ENCODE measurements at places on chromosomes 6 and 20.

DNA sequence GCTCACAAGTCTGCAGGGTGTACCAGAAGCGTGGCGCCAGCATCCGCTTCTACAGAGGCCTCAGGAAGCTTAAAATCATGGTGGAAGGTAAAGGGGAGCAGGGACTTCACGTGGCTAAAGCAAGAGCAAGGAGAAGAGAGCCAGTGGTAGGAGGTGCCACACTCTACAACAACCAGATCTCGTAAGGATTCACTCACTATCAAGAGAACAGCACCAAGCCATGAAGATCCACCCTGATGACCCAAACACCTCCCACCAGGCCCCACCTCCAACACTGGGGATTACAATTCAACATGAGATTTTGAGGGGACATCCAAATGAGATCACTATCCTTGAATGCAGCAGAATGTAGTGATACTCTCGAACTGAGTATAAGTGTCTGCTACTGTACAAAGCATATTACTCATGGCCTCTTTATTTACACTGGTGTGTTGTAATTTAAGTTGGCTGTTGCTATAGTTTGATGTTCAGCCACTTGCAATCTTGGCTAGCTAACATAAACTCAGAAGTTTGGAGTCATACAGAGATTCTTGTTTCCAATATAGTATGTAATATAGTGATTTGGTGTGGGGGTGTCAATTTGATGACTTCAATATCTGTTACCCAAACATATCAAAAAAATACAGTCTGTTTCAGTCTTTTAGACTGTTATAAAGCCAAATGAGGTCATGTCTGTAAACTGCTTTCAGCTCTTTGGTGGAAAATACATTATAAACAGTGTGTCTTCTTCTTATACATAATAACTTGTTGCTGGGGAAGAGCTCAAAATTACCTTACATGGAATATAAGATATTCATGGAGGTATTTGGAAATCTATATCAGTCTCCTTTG is 39.4 kb upstream of the MYLIP start:
- DNase-seq: no peak

- no peak for DNase-seq
Observed at GRCh38 chr20:15039088-15039752, 701.8 kb upstream of the FLRT3 start.

DNA sequence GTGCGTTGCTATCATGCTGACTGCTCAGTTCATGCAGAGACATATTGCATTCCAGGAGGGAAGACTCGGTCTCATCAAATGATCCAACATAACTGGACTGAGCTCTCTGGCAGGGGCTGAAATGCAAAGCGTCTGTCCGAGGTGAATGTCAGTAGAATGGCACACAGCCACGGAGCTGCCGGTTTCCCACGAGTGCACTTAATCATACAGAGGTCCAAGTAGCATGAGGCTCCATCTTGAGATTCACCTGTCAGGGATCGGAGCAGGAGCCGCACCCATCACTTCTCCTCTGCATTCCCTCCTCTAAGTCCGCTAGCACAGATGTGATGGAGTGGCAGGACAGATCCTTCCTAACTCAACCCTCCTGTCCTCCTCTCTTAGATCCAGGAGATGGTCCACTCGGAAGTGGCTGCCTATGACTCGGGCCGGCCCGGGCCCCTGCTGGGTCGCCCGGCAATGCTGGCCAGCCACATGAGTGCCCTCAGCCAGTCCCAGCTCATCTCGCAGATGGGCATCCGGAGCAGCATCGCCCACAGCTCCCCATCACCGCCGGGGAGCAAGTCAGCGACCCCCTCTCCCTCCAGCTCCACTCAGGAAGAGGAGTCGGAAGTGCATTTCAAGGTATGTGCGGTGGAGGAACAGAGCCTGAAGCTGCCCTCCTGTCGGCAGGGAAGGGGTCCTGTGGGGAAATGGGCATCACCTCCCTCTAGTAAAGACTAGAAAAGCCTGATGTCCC is 135.9 kb downstream of the JPH2 start:
- no peak for DNase-seq

DNA sequence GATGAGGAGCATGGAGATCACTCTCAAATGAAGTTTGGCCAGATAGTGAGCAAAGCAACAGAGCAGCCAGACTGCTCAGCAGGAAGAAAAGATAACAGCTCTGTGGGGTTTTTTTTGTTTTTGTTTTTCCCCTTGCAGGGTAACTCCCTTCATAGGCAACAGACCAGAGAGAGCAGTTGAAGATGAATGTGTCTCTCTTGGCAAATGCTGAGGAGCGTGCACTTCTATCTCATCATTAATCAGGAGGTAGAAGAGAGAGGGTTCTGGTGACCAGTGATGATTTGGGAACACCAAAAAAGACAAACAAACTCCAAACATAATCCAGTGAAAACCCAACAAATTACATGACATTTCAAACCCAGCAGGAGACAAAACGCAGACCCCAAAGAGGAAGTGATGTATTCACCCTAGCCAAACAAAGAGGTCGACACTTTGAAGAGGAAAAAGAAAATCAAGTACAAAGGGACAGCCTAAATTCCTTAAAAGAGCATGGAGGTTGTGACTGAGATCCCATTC is 66.2 kb upstream of the RREB1 start:
- no peak for DNase-seq

DNA sequence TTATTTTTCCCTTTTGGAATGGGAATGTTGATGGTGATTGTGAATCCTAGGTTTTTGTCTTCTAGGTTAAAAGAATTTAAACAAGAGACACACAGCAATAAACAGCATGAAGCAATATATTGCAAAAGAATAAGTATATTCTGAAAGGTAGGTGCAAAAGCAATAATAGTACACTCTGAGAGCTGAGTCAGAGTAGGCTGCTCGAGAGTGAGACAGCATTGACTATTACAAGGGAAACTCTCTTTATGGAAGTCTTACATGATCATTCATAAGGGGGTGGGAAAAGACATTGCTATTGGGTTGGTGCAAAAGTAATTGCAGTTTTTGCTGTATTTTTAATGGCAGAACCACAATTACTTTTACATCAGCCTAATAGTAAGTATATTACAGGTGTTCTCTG is 25.0 kb downstream of the FBXO5 start:
- DNase-seq: no peak

DNA sequence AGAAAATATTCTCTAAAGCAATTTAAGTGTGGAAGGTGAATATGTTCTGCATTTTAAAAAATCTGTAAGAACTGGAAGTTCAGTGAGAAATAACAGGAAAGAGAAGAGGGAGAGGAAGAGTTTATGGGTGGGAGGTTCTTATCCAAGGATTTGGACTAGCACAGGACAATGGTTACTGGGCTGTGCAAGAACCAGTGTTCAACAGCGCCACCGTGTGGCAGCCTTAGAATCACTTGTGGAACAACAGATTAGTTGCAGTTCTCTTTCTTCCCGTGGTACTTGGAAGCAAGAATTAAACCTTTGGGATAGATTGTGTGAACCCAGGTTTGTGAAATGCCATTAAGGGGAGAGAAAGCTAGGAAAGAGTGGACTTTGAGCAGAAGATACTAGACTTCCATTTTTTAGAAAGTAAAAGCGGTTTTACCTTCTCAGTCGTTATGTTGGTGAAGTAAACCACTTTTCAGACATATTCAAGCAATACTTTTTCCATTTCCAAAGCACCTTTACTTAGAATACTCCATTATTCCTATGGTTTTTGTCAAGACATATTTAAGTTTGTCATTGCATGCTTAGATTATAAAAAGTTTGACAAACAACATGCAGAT is 436.7 kb downstream of the RNF144B start:
- DNase-seq: no peak

- no peak for DNase-seq
Observed at GRCh38 chr6:138477913-138478539, 21.3 kb downstream of the NHSL1 start.

- no peak for DNase-seq
Observed at GRCh38 chr20:10863337-10864060, 189.7 kb upstream of the JAG1 start.

- DNase-seq: no peak
Observed at GRCh38 chr6:5996714-5997419, 9.9 kb downstream of the NRN1 start.

- DNase-seq: no peak
Observed at GRCh38 chr6:89415185-89415584, 3.1 kb upstream of the RRAGD start.

GRCh38 chr6:156694679-156695078 is 82.5 kb upstream of the ARID1B start:
- DNase-seq: no peak

DNA sequence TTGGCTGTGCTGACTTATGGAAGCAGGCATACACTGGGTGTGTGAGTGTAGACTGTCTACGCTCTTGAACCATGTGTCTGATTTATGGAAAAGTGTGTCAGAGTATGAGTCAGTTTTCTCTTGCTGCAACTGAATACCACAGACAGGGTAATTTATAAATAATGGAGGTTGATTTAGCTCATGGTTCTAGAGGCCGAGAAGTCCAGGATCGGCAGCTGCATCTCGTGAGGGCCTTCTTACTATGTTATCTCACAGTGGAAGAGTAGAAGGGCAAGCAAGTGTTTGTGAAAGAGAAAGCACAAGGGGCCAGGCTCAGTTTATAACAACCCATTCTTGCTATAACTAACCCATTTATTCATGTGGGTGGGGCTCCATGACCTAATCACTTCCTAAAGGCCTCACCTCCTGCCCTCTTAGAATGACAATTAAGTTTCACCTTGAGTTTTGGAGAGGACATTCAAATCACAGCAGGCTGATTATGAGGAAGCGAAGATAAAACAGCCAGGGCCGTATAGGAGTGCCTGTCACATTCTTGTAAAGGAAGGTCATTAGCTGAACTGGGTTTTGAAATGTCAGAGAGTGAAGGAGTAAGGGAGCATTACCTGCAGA is 6.7 kb downstream of the GPR31 start:
- no peak for DNase-seq

DNA sequence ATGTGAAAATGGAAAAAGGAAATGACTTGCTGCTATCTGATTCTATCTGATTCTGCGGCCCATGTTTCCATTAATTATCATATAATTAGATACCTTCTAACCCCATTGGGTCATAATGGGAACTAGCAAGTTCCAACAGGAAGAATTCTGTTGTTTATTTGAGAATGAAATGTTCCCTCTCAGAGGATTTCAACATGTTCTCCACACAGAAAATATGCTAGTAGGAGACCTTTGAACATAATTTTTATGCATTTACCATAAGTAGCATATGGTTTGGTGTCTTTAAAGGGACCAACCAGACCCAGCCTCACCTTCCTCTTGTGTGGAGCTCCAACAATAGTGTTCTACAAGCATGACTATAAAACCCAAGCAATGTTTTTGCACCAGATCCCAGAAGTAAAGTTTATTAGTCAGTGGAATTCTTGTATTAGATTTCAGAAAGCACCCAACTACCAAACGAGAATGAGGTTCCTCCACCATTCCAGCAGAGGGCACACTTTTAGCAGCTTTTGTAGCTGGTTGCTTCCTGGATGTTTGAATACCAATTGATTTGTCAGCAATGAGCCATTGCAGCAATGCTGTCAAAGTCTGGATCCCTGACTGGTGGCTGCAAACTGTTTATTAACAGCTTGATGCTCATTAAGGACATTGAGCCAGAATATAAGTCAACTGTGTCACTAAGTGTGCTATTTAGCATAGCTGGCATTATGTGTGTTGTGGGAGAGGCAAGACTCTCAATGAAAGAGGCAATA is 143.6 kb upstream of the GJE1 start:
- DNase-seq: no peak

- no peak for DNase-seq
Observed at GRCh38 chr20:32971703-32972161, 32.5 kb downstream of the SUN5 start.

DNA sequence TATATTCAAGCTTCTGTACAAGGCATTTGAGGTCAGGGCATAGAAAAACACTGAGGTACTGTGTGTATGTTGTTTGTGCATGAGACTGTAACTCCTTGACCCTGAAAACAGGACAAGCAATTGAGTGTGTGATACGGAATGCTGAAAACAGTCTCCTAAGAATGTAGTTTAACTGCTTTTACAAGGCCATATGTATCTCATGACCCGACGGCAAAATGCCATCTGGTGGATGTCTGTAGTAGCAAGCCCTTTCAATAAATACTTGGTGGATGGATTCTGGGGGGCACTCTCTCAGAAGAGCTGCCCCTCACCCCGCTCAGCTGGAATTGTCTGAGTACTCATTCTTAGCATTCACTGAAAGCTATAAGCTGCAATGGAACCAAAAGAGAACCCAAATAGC is 69.3 kb upstream of the EYS start:
- no peak for DNase-seq

GRCh38 chr6:165846123-165846966 is 183.3 kb upstream of the PDE10A start:
- no peak for DNase-seq

GRCh38 chr6:9332241-9332780 is 897.0 kb upstream of the SLC35B3 start:
- DNase-seq: no peak

GRCh38 chr20:50837532-50838321 is 42.9 kb downstream of the BCAS4 start:
- DNase-seq: no peak

- no peak for DNase-seq
Observed at GRCh38 chr6:169372589-169372988, 118.9 kb upstream of the THBS2 start.

DNA sequence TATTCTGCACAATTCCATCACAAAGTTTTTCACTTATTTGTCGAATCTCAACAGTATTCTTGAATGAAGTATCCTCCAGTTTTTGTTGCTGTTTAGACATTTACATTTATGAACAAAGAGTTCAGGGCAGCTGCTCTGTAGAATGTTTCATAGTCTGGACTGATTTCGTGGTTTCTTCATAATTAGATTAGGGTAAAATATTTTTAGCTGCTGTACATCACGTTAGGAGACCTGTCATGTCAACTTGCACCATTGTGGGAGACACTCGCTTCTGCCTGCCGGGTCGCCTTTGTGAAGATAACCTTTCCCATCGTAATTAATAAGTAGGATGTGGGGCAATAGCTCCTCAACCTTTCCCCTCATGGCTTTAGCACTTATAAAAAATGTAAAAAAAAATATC is 27.5 kb upstream of the RPS6KA2 start:
- DNase-seq: no peak

DNA sequence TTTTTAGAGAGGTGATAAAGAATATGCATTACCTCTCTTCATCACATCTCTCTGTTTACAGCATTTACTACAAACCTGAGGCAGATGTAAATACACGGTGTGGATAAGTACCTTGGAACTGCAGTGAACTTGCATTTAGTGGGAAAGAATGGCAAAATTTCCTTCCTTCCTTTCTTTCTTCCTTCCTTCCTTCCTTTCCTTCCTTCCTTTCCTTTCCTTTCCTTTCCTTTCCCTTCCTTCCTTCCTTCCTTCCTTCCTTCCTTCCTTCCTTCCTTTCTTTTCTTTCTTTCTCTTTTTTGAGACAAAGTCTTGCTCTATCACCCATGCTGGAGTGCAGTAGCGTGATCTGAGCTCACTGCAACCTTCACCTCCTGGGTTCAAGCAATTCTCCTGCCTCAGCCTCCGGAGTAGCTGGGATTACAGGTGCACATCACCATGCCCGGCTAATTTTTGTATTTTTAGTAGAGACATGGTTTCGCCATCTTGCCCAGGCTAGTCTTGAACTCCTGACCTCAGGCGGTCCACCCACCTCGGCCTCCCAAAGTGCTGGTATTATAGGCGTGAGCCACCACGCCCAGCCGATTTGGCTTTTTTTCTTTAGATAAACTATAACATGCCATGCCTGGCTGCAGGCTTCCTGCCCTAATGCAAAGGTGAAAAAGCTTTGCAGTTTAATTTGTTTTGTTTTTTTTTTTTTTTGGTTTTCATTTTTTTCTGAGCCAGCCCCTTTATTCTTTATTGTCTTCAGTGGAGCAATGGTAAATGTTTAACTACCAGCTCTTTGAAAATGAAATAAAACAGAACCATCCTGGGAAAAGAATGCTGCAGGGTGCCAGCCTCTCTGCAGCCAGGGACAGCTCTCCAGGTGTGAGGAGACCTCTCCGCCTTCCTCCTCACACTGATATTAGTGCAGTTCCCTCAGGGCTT is 64.2 kb upstream of the NEDD9 start:
- no peak for DNase-seq

- DNase-seq: no peak
Observed at GRCh38 chr6:132401618-132402285, 477 bp upstream of the MOXD1 start.
